ENCODE measurements at places on chromosomes 7 and 10. TPM values are rescaled to one million over a fixed set of nuclear protein-coding genes. Genes with fewer than 3 reads are reported as not detected.

The SGPL1 gene
- total RNA-seq = 31.2 TPM

The CALHM1 gene
- total RNA-seq = not detected

The LBX1 gene
- total RNA-seq = not detected

The CCDC3 gene
- total RNA-seq = 1.3 TPM

The PDE6C gene
- not detected for total RNA-seq

The PHYHIPL gene
- total RNA-seq = 0.39 TPM

Measured in A549 treated with GW870086 at 1 μM for 4 hours (cell line).